ENCODE measurements at places on chromosomes 6 and 20.

GRCh38 chr6:139586273-139586672 is 211.8 kb upstream of the CITED2 start:
- DNase-seq, result no peak

DNA sequence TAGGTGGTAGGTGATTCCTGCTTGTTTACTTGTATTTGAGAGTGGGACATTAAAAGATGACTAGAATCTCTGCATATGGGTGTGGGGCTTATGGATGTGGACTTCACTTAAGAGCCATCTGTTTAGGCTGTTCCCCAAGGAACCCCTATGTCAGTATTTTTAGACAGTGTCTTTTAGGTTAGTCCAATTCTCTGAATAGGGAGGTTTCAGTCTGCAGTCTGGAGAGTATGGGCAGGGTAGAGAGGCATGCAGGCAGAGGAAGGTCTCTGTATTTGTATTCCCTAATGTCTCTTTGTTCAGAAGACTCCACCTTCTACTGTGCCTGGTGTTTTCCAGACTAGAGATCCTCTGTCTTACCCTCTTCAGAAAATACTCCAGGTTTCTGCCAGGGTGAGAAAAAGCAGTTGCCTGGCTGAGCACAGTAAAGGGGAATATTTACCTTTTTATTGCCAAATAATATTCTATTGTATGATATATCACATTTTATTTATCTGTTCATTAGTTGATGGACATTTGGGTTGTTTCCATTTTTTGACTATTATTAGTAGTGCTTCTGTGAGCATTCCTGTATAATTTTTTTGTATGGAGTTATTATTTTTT is 19.1 kb downstream of the SLX4IP start:
- no peak for DNase-seq

GRCh38 chr6:7282097-7282906 is 30.7 kb downstream of the SSR1 start:
- no peak for DNase-seq

DNA sequence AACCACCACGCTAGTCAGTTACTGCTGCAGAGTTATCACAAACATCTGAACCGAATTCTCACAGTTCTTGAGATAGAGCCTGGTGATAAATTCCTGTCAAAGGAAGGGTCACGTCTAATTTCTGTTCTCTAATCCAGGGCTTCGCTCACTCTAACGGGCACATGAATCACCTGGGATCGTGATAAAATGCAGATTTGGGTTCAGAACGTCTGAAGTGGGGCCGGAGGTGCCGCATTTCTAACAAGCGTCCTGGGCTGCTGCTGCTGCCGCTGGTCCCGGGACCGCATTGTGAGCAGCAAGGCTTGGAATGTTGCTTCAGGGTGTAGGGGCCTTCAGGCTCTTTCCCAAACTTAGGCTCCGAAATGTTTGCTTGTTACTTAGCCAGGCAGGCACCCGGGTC is 264.1 kb downstream of the CDC5L start:
- no peak for DNase-seq

- DNase-seq, result no peak
Observed at GRCh38 chr6:42961020-42961470, 491 bp downstream of the GNMT start.

DNA sequence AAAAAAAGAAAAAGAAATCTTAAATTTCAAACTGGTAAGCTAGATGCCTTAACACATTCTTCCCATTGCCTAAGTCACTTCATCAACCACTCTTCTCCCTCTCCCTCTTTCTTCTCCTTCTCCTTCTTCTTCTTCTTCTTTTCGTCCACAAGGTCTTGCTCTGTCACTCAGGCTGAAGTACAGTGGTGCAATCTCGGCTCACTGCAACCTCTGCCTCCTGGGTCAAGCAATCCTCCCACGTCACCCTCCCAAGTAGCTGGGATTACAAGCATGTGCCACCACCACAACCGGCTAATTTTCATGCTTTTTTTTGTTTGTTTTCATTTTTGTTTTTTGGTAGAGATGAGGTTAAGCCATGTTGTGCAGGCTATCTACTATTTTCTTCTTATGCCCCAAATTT is 60.2 kb downstream of the GPR63 start:
- no peak for DNase-seq

- DNase-seq, result peak; percentile 69
Observed at GRCh38 chr6:27251606-27252251, 4.2 kb downstream of the PRSS16 start.

DNA sequence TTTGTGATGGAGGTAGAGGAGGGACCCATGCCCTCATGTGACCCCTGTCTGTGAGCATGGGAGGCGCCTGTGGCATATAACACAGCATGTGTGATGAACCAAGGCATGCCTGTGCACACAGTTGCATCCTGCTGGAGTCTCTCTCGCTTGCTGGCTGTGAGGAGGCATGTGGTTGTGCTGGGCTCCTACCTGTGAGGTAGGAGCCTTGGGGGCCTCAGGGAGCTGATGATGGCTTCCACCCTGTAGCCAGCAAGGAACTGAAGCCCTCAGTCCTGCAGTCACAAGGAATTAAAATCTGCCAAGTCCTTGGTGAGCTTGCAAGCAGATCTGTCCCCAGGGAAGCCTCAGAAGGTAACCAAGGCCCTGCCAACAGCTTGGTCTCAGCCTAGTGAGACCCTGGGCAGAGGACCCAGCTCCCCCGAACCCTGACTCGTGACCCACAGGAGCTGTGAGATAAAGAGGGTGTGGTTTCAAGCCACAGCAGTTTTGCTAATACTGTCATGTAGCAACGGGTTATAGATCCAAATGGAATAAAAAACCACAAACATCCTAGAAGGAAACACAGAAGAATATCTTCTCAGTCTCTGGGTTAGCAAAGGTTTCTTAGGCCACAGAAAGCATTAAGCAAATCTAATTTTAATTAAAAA is 145.7 kb downstream of the WDR27 start:
- DNase-seq, result no peak

GRCh38 chr20:13139459-13140150 is 81.5 kb upstream of the ISM1 start:
- DNase-seq, result no peak

- no peak for DNase-seq
Observed at GRCh38 chr6:153027480-153027879, 25.0 kb upstream of the MTRF1L start.

DNA sequence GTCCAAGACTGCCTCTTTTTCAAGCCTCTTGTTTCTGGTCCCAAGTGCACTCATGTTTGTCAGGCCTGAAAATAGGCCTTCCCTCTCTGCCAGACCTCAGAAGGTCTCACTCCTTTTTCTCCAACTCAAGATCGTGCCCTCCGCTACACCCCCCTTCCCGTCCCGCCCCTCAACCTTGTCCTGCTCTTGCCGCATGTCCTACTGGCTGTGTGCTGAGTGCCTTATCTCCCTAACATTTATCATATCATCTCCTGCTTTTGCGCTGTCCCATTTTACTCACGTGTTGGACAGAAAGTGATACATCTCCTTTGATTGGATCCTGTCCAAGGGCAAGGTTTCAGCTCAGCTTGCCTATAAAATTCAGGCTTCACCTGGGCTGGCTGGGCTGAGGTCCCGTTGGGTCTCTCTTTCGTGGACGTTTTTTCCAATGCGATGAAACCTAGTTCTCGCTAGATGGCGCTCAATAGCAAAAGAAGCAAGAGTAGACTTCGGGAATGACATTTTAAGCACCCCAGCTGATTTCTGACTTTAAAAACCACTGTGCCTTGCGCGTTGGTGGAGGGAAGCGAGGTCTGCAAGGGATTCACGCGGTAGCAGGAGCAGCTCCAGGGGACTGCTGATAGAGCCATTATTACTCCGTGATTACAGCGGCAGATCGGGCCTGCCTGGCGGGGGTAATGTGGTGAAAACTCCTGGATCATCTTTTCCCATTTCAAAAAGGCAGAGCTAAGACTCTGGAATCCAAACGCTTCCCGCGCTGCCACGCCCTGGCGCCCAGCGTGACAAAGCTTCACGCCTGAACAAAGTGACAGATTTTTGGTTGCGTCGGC is 137.6 kb downstream of the IMPG1 start:
- peak; percentile 41 for DNase-seq

DNA sequence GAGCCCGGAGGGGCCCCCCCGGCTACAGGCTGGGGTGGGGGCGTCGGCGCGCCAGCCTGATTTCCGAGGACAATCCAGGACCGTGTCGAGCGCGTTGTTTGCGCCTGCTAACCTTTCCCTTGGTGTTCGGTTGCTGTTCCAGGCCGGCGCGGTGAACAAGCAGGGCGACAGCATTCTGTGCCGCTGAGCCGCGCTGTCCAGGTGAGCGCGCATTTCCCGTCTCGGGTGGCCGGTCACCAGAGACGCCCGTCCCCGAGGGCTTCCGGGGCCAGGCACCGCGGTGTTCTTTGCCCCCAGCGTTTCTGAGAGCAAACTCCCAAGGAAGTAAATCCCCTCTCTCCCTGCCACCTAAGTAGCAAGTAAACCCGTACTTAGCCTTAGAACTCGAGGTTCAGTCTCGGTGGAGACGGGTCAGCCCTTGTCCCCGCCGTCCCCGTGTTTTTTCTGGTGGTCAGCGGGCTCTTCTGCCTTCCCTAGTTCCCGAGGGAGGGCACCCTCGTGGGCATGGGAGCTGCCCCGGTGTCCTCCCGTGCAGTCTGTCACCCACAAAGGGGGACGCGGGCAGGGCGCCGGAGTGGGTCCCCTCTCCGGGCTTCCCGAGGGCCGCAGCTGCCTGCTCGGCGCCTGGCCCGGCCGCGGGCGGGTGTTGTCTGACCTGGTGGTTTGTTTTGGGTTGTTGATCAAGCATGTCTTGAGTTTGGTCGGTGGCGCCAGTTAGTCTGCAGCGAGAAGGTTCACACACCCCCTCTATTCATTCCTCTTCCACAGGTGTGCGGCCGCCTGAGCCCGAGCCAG is 1.5 kb downstream of the ID4 start:
- no peak for DNase-seq

- DNase-seq, result no peak
Observed at GRCh38 chr20:40082436-40082835, 606.6 kb downstream of the MAFB start.

- DNase-seq, result no peak
Observed at GRCh38 chr6:96913621-96914020, 10.9 kb upstream of the KLHL32 start.

GRCh38 chr6:115882174-115882573 is 178.5 kb downstream of the FRK start:
- no peak for DNase-seq

DNA sequence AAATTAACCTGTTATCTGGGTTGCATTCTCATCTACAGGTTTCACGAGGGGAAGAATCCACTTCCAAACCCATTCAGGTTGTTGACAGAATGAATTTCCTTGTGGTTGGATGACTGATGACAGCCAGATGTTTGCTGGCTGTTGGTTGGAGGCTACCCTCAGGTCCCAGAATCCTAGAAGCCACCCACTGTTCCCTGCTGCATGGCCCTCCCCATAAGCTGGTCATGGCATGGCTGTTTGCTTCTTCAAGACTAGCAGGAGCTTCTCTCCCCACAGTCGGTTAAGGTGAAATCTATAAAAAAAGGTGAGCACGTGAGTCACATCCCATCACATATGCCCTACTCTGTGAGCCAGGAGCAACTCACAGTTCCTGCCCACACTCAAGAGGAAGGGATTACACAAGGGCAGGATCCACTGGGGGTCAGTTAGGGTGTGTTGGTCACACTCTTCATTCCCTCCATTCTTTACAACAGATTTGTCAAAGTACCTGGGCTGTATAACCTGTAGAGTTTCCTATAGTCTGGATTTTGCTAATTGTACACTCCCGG is 19.5 kb upstream of the RPS10 start:
- DNase-seq, result no peak

DNA sequence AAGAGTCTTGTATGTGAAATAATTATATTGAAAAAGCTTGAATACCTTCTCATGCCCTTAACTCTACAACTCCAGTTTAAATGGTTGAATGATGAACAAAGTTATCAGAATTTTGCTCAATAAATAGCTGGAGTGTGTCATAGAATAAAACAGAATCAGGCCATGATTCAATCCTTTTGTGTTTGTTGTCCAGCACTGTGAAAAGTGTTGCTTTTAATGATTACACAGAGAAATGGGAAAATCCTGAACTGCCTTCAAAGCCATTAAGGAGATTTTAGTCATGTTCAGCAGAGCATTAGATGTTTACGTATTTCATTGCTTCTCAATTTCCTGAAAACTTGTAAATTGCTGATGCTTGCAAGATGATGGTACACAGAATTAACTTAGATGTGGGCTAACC is 262.9 kb upstream of the BTBD3 start:
- DNase-seq, result no peak

GRCh38 chr20:63483834-63484233 is 11.4 kb upstream of the KCNQ2 start:
- DNase-seq, result no peak

DNA sequence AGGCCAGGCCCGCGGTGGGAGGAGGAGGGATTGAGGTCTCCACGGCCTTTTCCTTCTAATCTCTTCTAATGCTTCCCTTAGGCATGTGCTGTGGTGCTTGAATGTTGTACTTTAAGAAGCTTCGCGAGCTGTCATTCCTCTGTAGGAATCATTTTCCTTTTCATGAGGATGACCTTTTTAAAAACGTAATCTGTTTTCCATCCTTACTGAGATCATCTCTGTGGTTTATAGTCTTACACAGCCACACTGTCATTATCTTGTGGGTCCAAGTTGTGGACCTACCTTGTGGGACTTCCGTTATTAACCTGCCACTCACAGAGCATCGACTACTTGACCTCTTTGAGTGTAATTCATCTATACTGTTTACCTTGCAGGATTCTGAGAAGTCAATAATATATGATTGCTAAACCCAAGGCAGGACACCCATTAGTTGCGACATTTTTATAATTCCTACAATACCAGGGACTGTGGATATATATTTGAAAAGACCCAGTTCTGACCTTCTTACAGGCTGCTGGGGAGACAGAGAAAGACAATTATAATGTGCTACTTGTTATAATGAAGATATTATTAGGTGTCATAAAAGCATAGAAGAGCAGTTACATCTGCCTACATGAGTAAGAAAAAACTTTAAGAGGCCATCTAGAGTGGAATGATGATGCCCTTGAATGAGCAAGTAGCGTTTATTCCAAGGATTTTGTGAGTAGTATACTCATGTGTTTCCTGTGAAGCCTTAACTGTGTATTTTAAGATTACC is 842 bp downstream of the SLC25A27 start:
- no peak for DNase-seq

DNA sequence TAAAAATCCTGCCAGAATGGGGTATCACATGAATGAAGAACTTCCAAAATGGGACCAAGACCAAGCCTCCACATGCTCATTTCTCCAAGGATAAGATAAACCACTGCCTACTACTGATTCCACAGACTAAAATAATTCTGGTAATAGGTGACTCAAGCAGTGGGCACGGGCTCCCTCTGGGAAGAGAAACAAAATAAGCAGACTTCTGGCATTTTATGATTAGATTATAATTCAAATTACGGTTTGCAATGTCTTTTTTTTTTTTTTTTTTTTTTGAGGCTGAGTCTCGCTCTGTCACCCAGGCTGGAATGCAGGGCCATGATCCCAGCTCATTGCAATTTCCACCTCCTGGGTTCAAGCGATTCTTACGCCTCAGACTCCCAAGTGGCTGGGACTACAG is 16.0 kb downstream of the UQCC1 start:
- DNase-seq, result no peak

DNA sequence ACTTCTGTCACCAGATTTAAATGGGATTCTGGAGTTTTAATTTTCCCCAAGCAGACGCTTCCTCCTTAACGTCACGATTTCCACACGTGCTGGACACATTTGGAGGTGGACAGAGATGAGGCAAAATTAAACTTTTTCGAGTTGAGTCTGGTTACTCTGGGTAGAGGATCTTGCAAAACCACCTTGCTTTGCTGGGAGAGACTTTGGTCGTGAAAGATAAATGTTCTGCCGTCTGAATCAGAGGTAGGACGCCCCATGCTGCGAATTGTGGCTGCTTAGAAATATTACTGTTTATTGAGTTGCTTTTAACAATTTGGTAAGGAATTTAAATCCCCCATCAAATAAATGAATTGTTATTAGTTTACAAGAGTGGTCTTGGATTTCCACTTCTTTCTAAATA is 46.8 kb downstream of the CTCFL start:
- DNase-seq, result no peak

- DNase-seq, result no peak
Observed at GRCh38 chr6:124226396-124226795, 422.7 kb downstream of the NKAIN2 start.

Data from CD4-positive, alpha-beta T cell treated with Interleukin-1 beta for 1 hour (primary cell).